ENCODE measurements at places on chromosomes 16 and 17.

DNA sequence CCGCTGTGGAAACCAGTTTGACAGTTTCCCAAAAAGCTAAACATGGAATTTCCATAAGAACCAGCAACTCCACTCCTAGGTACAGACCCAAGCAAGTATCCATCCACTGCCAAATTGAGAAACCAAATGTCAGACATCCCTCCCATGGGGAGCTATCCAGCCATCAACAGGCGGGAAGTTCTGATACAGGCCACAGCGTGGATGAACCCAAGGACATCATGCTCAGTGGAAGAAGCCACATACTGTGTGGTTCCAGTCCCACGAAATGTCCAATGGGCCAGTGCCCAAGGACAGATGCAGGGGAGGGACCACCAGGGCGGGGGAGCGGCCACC is 12.6 kb upstream of the BAIAP2 start:
- DNase-seq: no peak

- DNase-seq: no peak
These were observed 76.2 kb downstream of the CHD9 start for GRCh38 chr16:53131050-53131362.

GRCh38 chr17:63479495-63480184 is 2.8 kb downstream of the ACE start:
- no peak for DNase-seq

GRCh38 chr17:19368229-19368628 is 5.7 kb upstream of the B9D1 start:
- no peak for DNase-seq

DNA sequence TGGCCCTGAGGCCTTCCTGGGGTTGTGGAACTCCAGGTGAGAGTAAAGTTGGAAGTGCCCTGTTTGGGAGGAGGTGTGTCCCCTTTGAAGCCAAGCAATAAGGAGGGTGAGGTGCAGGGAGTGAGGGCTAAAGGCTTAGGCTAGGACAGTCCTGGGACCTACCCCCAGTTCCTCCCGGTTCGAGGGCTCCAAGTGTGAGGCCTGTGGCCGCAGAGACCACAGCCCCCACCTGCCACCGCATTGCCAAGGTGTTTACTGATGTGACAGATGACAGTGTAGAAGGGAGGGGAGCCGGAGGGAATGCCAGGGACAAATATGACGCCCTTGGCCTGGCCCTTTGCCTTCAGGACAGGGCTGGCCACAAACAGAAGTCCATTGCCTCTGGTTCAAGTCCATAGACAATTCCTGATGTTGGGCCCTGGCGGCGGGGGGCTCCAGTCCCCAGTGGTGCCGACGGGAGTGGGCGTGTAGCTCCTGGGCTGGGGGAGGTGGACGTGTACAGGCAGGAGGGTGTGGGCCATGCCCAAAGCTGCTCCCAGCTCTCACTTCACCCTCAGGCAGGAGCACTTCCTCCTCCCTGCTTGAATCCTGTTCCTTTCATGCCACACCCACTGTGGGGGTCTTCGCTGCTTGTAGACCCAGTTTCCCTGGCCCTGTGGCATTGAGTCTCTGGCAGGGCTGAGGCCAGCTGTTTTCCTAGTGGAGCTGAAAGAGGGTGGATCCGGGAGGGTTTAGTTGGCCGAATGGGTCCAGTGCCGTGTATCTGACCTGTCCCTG is 3.2 kb downstream of the ADORA2B start:
- DNase-seq: no peak

DNA sequence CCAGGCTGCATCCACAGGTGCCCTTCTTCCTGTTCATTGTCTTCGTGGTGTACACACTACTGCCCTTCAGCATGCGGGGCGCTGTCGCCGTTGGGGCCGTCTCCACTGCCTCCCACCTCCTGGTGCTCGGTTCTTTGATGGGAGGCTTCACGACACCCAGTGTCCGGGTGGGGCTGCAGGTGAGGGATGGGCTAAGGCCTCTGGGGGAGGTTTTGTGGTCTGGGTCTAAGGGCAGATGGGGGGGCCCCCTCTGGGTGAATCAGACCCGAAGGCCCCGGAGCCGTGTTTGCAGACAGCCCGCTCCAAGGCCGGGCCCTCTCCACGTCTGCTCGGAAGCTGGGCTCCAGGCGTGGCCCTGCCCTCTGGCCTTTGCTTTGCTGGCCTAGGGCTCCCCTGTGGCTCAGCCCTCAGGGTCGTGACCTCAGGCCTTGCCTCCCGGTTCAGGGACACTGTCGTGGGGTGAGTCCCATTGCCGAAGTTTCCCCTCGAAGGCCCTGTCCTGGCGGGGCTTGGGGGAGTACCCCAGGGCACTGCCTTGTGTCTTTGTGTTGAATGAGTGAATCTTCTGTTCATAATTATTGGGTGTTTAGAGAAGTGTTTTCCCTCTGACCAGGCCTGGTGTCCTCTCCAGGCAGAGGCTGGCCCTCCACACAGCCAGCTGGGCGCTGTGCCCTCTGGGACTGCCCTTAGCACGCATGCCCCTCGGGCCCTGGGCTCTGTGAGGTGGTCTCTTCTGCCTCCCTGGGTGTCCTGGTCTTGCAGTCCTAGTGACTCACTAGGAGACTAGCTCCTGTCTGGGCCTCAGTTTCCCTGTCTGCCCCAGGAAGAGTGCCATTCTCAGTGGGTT is 25.6 kb downstream of the ADCY7 start:
- DNase-seq: no peak

DNA sequence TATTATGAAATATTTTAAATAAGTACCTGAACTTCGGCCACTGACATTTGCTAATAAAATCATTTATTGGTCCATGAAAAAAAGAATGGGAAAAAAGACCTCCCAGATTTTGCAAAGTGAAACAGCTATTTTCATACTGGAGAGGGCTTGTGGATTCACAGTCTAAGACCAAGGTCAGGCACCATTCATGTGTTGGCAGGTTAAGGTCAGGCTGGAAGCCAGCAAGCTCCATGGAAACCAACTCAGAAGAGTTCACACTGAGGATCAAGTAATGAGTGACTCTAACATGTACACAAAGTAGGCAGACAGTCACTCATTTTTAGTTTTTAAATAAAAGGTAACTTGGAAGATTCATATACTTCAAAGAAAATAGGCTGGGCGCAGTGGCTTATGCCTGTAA is 3.4 kb downstream of the DNAJA2 start:
- DNase-seq: no peak

DNA sequence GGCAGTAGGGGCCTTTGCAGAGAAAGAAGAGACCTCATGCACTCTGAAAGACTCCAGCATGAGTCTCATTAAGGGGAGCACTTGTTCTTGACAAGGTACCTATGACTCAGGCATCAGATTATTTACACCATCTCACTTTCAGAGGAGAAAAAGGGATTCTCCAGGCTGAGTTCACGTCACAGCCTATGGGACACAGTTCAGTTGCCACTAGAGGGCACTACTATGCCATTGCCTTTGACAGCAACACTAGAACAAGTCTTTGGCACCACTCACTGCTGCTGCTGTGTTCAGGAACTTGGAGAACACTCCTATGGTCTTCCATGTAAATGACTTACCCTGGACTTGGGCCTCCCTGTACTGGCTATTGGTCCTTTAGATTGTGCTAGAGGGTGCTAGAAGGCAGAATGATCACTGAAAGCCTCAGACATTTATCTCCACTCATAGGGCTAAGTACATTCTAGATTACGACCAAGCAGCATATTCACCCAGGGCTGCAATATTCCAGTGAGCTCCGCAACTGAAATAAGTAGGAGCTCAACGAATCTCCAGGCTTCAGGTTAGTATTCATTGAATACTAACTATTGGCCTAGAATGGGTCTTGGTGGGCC is 225.1 kb upstream of the CA10 start:
- DNase-seq: no peak

DNA sequence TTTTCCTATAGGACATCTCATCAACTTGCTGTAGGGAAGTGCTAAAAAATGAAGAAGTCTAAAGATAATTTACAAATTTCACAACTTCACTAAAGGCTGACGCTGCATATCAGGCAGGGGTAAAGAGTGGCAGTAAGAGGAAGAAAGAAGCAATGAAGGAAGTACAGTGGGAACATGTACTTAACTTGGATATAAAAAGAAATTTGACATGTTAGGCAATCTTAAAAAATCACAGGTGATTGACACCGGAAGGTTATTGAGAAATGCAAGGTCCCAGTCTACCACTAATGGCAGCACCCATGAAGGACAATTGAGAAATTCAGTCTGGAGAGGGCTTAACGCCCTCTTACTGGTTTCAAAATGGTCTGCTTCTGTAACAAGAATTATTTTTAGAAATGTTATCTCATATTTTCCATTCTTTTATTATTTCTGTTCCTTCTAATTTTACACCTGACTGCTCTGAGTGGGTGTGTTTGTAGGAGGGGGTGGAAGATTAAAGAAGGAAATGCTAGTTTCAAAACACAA is 358.1 kb downstream of the KCNJ2 start:
- DNase-seq: no peak

- DNase-seq: no peak
These were observed 87.6 kb upstream of the TOX3 start for GRCh38 chr16:52634528-52634927.

GRCh38 chr17:63362115-63362514 is 84.0 kb downstream of the CYB561 start:
- DNase-seq: no peak

GRCh38 chr16:16042076-16042475 is 92.7 kb downstream of the ABCC1 start:
- DNase-seq: no peak

DNA sequence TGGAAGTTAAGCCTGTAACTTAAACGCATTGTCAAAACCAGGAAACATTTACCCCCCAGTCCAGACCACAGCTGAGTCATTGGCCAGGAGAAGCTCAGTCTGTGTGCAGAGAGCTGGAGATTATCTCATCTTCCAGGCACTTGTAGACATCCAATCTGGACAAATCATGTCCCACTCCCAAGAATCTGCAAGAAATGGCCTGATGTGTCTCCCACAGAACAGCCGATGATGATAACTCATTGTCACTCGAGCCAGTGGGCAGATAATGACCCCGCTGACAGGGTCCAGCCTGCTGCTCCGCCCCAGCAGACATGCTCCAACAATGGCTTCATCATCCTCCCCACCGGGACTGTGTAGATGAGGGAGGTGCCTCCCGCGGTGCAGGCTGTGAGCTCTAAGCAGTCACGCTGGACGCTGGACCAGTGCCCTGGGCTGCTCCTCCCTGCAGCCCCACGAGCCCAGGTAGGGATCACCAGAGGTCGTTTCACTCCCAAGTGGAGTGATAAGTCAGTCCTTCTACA is 322.5 kb downstream of the C16orf95 start:
- DNase-seq: no peak

DNA sequence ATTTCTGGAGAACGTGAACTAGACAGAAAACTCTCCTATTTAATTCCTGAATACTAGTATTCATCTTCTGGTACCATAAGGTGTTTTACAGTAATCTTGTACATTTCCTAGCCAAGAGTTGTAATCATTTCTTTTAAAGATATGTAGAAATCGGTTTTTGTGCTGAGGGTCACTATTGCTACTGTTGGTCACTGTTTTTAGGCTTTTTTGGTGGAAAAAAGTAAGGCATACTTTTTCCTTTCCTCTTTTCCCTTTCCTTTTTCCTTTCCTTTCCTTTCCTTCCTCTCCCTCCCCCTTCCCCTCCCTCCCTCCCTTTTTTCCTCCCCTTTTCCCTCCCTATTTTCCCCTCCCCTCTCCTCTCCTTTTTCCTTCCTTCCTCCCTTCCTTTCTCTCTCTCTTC is 706.4 kb upstream of the GOT2 start:
- no peak for DNase-seq

DNA sequence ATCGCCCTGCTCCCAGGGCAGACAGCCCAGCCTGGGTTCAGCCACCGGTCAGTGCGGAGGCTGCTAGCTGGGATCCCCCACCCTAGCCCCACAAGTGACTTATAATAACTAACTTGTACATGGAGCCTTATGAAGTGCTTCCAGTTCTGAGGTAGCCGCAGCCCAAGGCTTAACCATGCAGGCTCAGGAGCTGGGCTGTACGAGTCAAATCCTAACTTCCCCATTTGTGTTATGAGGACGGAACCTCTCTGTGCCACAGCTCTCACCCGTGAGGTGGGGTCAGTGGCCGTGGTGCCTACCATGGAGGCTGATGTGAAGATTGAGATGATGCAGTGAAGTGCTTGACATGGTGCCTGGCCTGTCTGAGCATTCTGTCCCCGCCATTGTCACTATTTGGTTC is 27.8 kb upstream of the GOSR2 start:
- no peak for DNase-seq

- DNase-seq: no peak
These were observed 22.3 kb upstream of the POLR3E start for GRCh38 chr16:22274916-22275315.

DNA sequence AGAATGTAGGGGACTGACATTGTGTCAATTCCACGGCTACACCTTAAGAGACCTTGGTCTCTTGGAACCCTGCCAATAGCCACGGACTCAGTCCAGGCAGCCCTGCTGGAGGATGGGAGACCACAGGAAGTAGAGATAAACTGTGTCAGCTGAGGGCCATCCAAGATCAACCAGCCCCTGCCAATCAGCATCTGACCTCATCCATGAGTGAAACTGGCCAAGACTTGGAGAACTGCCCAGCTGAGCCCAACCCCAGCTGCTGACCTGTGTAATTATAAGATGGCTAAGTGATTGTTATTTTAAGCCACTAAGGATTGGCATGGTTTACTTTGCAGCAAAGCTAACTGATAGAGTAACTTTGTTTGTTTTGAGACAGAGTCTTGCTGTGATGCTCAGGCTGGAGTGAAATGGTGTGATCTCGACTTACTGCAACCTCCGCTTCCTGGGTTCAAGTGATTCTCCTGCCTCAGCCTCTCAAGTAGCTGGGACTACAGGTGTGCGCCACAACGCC is 13.3 kb upstream of the YWHAE start:
- DNase-seq: no peak

- DNase-seq: no peak
These were observed 8.3 kb downstream of the SRP68 start for GRCh38 chr17:76063875-76064546.

DNA sequence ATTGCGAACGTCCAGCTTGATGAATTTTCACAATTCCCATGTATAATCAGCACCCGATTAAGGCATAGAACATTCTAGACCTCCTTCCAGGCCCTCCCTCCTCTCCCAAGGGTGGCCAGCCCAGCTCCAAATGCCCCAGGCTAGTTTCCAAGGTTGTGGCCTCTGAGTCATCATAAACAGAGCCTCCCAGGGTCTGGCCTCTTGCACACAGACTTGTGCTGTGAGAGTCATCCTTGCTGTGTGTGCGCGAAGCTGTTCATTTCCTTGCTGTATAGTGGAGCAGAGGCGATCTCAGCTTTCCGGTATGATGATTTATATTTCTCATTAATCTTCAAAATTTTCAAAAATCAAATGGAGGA is 20.5 kb upstream of the JPH3 start:
- DNase-seq: no peak

Data from central memory CD8-positive, alpha-beta T cell (primary cell).